ENCODE measurements at places on chromosomes 1 and 21.

DNA sequence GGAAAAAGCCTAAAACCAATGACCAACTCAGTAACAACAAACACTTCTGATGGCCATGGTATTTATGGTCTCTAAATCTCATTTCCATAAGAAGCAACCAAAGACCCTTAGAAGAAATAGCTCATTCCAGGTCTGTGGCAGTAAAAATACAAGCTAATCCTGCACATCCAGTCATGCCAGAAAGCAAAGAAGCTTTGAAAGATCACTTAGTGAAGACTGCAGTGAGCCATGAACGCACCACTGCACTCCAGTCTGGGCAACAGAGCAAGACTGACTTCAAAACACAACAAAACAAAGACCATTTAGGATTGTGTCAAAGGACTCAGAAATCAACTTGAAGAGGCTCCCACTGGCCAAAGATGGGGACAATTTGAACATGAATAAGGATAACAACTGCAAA is 18.4 kb upstream of the ELK4 start:
- no peak for DNase-seq

- DNase-seq, result no peak
These were observed 424.7 kb downstream of the LMO4 start for GRCh38 chr1:87753366-87753765.

DNA sequence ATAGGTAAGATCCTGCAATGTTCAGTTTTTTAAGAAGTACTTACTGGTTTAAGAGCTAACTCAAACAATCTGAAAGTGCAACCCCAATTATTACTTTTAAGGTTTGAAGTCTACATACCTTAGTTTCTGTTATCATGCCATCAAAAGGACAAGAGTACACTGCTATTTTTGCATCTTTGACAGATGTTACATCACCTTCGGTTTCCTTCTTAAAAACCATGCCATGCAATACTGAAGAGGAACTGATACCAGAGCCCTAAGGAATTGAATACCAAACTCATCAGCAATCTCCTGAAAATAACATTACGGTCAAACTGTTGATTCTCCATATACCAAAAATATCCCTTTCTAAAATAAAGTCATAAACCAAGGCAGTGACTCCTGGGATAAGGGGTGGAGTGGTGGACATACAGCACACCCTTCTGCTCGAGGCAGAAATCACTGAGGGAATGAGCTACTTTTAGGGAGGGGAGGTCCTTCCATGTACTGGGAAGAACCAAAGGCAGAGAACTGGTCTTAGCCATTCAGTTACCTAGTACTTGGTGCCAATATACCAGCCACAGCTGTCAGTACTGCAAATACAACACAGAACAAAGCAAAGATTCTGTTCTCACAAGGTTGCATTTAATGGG is 8.5 kb downstream of the CCT8 start:
- DNase-seq, result no peak

- DNase-seq, result no peak
These were observed 19.4 kb downstream of the CLIC6 start for GRCh38 chr21:34688145-34688544.

DNA sequence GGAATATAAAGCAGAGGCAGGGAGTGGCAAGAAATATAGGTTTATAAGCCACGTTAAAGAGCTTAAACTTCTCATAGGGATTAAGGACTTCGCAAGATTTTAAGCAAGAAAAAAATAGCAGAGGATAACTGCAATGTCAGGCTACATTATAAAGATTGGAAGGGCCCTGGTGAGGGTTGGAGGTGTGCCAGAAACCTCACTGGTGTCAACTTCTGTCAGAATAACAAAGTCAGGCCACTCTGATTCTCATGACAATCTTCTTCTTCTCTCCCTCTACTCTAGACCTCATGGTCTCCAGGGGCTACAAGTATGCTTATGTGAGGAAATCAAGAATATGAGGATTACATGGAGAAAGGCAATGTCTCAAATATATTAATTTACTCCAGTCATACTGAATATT is 32.6 kb upstream of the FMO2 start:
- no peak for DNase-seq

DNA sequence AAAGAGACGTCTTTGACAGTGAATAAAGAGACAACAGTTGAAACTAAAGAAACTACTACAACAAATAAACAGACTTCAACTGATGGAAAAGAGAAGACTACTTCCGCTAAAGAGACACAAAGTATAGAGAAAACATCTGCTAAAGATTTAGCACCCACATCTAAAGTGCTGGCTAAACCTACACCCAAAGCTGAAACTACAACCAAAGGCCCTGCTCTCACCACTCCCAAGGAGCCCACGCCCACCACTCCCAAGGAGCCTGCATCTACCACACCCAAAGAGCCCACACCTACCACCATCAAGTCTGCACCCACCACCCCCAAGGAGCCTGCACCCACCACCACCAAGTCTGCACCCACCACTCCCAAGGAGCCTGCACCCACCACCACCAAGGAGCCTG is 68.5 kb downstream of the TPR start:
- no peak for DNase-seq

DNA sequence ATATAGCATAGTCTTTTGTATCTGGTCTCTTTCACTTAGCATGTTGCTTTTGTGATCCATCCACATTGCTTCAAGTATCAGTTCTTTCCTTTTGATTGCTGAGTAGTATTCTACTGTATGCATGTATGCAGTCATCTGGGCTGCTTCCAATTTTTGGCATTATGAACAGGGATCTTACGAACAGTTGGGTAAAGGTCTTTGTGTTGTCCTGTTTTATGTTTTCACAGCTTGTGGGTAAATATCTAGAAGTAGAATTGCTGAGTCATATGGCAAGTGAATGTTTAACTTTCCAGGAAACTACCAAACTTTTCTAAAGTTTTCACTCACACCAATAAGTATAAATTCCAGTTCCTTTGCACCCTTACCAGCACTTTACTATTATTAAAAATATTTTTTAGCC is 60.9 kb downstream of the LHX4 start:
- DNase-seq, result no peak

All from stimulated activated CD4-positive, alpha-beta T cell treated with anti-CD3 and anti-CD28 coated beads, Interleukin-1b, Interleukin-23, amount 100 ng/mL, for 1 hour (primary cell).